Mammary epithelial cell (primary cell): ENCODE measurements at places on chromosomes 4 and X. TPM values are rescaled to one million over a fixed set of nuclear protein-coding genes. Genes with fewer than 3 reads are reported as not detected.

Gene APBB2
- total RNA-seq: 81.7 TPM

Gene EGFL6
- 1.2 TPM for total RNA-seq

Gene IL21
- not detected for total RNA-seq

Gene VEGFC
- 41.3 and 49.0 TPM in 2 replicates for total RNA-seq
